Fibroblast of villous mesenchyme (primary cell): ENCODE measurements at places on chromosomes 12 and 14. TPM values are rescaled to one million over a fixed set of nuclear protein-coding genes. Genes with fewer than 3 reads are reported as not detected.
A peak's percentile ranks its signal among the peaks of the same experiment; 100 is the strongest.

GRCh38 chr12:52367876-52368275 lies 595 bp upstream of the KRT85 start:
- no peak for DNase-seq

ULK1 gene
- 9.3 and 11.7 TPM in 2 replicates for total RNA-seq

DNA sequence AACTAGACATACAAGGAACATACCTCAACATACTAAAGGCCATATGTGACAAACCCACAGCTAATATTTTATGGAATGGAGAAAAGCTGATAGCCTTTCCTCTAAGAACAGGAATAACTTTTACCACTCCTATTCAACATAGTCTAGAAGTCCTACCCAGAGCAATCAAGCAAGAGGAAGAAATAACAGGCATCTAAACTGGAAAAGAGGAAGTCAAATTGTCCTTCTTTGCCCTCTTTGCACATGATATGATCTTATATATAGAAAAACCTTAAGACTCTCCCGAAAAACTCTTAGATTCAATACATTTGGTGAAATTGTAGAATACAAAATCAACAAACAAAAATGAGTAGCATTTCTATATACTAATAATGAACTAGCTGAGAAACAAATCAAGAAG lies 110.0 kb downstream of the ATP23 start:
- DNase-seq = no peak

GRCh38 chr12:47941871-47942613 lies 21.4 kb upstream of the TMEM106C start:
- no peak for DNase-seq

DNA sequence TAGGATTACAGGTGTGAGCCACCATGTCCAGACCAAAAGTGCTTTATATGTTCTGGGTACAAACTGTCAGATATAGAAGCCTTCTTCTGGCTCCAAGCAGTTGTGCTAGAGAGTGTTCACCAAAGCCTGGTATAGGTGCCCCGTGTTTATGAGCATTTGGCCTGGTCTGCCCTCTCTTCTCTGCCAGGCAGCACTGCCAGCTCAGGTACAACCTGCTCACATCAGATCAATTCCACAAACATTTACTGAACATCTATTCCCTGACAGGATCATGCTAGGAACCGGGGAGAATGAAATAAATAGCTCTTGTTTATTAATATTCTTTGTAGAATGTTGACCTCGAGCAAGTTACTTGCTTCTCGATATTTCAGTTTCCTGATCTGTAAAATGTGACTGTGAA lies 20.0 kb upstream of the SOCS2 start:
- DNase-seq = no peak

- DNase-seq = no peak
Measured at GRCh38 chr12:9169979-9170634, 38.1 kb downstream of the PZP start.

DNA sequence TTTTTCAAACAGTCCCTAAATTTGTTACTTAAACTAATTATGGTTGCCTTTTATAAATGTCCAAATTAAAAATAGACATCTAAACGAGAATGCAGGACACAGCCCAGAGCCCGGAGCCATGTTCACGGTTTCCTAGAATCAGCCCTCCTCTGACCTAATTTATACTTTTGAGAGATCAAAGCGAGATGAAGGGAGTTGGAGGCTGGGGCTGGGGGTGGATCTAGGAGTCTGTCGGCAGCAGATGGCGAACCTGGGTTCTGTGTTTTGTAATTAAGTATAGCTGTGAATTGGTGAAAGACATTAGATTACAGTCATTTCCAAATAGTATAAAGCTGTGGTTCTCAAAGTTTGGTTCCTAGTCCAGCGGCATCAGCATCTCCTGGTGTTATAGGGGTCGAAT lies 210.1 kb downstream of the SLC41A2 start:
- no peak for DNase-seq

GRCh38 chr12:52418576-52419110 lies 12.5 kb upstream of the KRT82 start:
- no peak for DNase-seq

COX8C gene
- total RNA-seq = not detected in 2 replicates

GRCh38 chr14:51845811-51846210 lies 14.6 kb upstream of the GNG2 start:
- no peak for DNase-seq

- DNase-seq = peak; percentile 66
Measured at GRCh38 chr14:34036319-34036766, 85.5 kb upstream of the EGLN3 start.

CLEC4D gene
- total RNA-seq = not detected in 2 replicates

DNA sequence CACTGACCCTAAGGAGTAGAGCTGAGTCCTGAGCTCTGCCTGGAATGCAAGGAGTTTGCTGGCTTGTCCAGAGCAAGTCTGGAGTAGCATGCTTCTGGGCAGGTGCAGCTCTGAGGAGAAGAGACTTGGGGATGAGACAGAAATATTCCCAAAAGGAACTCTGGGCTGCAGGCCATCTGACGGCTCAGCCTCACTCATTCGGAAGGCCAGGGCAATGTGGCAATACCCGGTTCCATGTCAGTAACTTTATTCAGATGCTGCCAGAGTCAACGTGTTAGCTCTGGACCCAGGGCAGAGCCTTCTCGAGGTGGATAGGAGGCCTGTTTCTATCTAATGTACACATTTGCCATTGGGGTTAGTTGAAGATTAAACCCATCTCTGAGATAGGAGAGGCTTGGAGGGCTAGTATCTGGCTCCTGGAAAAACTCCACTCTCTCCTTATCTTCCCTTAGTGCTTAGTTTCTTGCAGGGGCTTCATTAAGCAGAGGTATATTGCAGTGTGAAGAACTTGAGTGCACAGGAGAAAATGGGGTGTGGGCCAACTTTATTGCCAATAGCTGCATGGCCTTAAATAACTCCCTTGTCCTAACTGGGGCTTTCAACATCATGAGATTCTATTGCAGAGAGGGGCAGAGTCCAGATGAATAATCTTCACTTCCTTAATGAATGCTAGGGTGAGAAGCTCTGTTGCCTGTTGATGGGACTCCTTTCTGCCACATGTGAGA lies 65.6 kb downstream of the NTF3 start:
- peak; percentile 41 for DNase-seq

DNA sequence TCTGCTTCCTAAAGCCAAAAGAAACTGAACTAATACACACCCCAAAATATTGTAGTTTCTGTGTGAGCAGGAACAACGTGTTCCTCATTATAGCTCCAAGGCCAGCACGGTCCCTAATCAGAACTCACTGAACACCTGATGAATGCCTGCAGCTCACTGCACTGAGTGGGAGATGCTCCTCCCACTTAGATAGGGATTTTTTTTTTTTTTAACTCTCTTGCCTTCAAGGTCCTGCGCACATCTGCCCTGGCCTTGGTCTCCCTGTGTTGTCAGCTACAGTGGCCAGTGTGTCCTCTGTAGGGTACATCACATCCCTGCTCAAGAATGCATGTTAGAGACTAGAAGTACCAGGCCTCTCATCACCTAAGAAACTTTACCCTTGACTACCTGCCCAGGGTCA lies 44.3 kb upstream of the TMPO start:
- DNase-seq = no peak

DNA sequence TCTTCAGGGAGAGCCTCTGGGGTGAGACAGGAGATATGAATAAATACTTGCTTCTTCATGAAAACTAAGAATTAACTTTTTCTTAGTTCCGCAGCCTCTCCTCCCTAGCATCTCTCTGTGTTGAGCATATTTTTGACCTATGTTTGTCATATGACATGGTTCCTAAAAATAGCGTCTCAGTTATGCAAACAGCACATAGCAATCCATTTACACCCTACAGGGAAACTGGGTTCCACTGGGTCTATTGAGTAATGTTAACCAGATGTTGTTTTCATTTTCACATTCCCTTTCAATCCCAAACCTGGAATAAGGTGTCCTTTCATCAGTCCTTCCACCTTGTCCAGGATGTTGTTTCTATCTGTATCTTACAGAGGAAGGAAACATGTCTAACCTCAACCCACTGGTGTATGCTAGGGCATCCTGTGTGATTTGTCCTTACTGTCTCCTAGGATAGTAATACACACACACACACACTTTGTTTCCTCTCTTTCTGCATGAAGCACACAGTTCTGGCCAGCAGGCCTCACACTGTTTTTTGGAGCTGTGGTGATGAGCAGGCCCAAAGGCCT lies 1543.5 kb downstream of the AACS start:
- DNase-seq = peak; percentile 69

DNA sequence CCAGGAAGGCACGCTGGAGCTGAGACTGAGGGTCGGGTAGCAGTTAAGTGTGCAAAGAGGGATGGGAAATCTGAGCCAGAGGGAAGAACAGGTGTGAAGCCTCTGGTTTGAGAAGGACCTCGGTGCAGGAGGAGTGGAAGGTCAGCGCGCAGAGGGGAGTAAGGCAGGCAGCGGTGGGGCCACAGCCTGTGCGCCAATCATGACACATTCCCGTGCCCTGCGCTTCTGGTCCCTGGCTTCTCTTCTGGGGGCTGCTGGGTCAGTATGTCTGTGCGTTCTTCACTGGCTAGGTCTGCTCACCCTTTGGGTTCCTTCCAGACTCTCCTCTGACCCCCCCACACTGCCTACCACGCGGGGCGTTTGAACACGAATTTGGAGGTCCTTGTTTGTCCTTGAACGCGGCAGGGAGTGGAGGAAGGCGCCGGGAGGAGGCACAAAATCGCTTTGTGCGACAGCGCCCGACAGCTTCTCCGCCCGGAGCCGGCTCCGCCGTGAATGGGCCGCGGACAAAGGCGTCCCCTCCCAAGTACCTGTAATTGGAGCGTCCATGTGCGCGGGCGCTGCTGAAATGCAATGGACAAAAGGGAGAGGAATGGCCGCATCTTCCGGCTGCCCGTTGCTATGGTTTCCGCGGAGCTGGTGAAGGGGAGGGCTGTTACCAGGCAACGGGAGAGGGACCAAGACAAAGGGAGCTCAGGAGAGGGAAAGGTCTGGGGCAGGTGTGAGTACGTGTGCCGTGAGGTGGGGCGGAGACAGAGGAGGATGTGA lies 207.2 kb upstream of the SRRM4 start:
- DNase-seq = no peak

RPL36AL gene
- 175 and 217 TPM in 2 replicates for total RNA-seq

- DNase-seq = no peak
Measured at GRCh38 chr14:65062096-65063075, 39.9 kb downstream of the MAX start.

KRT80 gene
- 0.32 and 1.3 TPM in 2 replicates for total RNA-seq

- DNase-seq = peak; percentile 66
Measured at GRCh38 chr14:75204116-75204515, 27.7 kb upstream of the TMED10 start.

CDCA3 gene
- total RNA-seq = 18.4 and 21.2 TPM in 2 replicates

LTBP2 gene
- total RNA-seq = 210 and 339 TPM in 2 replicates

DNA sequence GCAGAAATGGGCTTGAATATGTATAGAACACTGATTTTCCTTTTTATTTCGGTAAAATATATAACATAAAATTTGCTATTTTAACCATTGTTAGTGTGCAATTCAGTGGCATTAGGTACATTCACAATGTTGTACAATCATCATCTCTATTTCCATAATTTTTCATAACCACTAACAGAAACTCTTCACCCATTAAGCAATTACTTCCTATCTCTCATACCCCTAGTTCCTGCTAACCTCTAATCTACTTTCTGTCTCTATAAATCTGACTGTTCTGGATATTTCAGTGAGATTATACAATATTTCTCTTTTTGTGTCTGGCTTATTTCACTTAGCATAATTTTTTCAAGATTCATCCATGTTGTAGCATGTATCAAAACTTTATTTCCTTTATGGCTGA lies 8.9 kb upstream of the RNF212B start:
- DNase-seq = no peak

GYS2 gene
- not detected in 2 replicates for total RNA-seq

- no peak for DNase-seq
Measured at GRCh38 chr14:33836203-33836899, 114.5 kb downstream of the EGLN3 start.

TMEM106C gene
- total RNA-seq = 60.2 and 100 TPM in 2 replicates

- no peak for DNase-seq
Measured at GRCh38 chr12:91320999-91321398, 138.4 kb upstream of the DCN start.

GRCh38 chr12:6039894-6040601 lies 84.4 kb downstream of the VWF start:
- peak; percentile 74 for DNase-seq

- DNase-seq = no peak
Measured at GRCh38 chr12:16158050-16158449, 119.4 kb downstream of the SLC15A5 start.
